LoVo (cell line): ENCODE measurements at places on chromosomes 5 and 9.

DNA sequence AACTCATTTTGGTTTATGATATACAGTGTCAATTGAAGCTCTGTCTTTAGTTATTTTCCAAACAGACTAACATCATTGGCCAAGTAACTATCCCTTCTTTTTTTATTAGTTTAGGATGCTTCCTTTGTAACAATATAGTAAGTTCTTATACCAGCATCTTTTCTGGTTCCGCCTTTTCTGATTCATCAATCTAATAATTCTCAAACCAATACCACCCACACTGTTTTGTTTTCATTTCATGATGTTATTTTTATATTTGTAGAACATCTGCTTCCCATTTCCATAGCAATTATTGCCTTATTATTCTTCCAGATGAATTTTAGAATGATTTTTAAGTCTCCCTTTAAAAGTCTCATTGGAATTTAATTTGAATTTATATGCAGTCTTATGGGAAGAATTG is 218.1 kb downstream of the RFK start:
- DNase-seq = no peak

DNA sequence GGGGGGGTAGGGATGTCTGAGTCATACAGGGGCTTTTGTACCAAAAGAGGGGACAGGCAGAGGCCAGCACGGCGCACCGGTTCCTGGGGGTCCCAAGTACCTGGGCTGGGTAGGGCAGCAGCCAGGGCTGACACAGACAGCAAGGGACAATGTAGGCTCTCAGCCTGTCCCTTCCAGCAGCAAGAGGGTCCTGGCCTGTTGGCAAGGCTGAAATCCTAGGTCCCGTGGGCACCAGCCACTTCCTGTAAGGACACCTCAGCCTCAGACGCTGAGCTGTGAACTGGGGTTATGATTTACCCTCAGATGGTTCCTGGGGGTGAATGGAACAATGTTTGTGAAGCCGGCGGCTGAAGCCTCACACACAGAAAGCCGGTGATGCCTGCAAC is 41.3 kb downstream of the NACC2 start:
- no peak for DNase-seq

DNA sequence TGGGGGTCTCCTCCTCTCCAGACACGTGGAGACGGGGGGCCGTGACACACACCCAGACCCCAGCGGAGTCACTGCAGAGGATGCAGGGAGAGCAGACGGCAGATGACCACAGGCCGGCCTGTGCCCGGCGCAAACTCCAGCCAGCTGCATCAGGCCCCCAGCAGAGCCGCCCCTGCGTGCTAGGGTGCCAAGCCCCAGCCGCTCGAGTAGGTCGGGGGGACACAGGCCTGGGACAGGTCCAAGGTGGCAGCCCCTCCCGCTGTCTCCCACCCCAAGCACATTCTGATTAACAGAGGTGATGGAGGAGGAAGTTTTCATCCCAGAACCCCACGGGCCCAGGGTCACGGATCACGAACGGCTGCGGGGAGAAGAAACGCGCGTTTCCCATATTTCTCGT is 14.4 kb downstream of the NACC2 start:
- DNase-seq = no peak

DNA sequence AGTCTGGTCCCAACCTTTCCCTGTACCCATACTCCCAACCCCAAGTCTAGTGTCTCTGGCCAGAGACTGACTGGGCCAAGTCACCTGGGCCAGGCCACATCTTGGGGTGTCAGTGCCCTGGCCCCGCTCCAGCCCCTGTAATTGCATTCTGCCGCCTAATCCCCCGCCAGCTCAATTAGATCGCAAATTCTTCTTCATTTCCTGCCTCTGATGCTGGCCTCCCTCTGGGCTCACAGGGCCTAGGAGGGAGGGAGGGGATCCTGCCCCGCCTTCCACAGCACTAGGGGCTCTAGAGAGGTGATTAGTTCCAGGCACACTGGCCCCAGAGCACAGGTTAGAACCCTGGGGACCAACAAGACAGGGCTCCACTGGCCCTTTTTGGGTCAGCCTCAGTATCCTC is 5.5 kb downstream of the CXXC5 start:
- DNase-seq = no peak

DNA sequence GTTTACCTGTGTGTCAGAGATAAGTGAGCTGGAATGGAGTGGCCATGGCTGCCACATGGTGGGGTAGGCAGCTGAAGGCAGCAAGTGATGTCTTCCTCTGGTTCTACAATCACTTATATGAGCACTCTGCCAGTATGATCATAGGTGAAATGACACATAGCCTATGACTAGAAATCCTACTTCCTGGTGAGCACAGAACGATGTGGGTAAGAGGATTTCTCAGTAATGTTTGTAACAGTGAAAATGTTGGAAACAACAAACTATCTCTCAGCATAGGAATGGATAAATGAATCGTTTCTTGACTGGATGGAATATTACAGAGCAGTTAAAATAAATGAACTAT is 187.0 kb upstream of the S1PR3 start:
- no peak for DNase-seq

- DNase-seq = no peak
Measured at GRCh38 chr9:92941861-92942260, 5.5 kb upstream of the FGD3 start.

DNA sequence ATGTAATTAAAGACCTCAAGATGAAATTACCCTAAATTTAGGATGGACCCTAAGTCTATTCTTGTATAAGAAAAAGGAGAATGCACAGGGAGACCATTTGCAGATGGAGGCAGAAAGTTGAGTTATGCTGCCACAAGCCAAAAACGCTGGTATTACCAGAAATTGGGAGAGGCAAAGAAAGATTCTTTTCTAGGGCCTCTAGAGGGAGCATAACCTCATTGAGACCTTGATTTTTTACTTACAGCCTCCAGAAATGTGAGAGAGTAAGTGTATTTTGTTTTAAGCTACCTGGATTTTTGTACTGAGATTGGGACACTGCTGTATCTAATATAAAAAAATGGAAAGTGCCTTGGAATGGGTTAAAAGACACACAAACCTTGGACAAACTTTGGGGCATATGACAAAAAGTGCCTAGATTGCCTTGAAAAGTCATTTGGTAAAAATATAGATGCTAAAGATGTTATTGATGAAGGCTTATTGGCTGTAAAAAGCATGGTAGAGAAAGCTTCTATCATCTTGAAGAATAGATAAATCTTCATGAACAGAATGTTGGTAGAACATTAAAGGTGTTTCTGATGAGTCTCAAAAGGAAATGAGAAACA is 174.7 kb upstream of the PRDM9 start:
- no peak for DNase-seq

GRCh38 chr9:70262948-70263347 is 4.2 kb downstream of the SMC5 start:
- DNase-seq = no peak

DNA sequence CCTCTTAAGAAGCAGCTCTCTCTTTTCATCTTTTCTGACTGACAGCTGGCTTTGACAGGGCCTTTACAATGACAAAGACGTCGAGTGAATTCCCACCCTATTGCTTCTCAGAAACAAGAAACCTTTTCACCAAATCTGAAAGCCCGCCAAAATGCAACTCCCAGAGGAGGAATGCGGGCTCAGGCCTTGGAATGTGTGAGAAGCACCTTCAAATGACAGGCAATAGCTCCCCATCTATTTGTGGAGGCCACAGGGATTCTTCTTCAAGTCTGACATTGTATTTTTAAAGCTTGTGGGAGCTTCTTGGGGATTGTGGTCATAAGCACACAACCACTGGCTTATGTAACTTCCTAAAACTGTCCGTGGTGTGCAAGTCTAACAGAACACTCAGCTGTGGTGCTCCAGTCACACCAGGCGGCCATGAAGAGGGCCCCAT is 72.7 kb downstream of the DPYSL3 start:
- DNase-seq = no peak

- no peak for DNase-seq
Measured at GRCh38 chr5:39580702-39581453, 156.1 kb upstream of the DAB2 start.

DNA sequence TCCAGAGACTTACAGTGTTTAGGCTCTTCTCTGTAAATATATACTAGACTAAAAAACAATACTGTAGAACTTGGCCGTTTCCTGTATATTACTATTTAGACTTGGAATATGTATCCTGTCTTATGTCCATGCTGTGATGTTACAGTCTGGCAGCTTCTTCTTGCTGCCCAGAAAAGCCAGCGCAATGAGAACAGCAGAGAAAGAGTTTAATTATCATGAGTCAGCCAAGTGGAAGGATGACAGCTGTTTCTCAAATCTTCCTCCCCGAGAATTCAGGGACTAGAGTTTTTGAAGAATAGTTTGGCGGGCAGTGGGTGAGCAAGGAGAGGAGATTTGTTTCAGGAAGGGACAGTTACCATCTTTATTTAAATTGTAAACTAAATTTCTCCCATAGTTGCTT is 37.5 kb downstream of the NAA35 start:
- no peak for DNase-seq

DNA sequence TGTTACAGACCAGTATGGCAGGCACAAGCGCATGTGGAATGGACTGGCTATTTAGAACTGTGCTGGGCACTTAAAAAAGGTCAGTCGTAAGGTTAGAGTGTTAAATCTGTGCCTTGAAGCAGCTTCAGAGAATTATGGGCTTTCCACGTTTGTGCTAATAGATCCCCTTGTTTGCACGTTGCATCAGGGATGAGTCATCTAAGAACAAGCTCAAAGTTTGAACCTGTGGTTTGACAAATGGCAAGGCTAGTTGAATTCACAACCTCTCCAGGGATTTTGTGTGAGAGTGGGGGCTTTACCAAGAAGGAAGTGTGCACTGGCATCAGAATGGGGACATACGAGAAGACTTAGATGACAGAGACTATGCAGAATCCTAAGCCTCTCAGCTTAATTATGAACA is 249.6 kb downstream of the IRX1 start:
- DNase-seq = peak; percentile 3

DNA sequence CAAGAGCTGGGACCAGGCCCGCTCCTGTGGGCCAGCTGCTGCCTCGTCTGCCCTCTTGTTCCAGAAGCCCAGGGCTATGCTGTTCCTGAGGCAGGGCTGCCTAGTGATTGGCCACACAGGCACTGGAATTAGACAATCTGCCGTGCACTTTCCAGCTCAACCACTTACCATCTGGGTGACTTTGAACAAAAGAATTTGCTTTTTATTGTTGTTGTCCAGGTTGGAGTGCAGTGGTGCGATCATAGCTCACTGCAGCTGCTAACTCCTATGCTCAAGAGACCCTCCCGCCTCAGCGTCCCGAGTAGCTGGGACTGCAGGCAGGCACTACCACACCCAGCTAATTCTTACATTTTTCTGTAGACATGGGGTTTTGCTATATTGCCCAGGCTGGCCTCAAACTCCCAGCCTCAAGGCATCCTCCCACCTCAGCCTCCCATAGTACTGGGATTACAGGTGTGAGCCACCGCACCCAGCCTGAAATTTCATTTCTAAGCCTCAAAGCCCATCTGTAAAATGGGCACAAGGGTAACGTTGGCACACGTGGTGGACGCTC is 1.2 kb upstream of the NEK6 start:
- no peak for DNase-seq

DNA sequence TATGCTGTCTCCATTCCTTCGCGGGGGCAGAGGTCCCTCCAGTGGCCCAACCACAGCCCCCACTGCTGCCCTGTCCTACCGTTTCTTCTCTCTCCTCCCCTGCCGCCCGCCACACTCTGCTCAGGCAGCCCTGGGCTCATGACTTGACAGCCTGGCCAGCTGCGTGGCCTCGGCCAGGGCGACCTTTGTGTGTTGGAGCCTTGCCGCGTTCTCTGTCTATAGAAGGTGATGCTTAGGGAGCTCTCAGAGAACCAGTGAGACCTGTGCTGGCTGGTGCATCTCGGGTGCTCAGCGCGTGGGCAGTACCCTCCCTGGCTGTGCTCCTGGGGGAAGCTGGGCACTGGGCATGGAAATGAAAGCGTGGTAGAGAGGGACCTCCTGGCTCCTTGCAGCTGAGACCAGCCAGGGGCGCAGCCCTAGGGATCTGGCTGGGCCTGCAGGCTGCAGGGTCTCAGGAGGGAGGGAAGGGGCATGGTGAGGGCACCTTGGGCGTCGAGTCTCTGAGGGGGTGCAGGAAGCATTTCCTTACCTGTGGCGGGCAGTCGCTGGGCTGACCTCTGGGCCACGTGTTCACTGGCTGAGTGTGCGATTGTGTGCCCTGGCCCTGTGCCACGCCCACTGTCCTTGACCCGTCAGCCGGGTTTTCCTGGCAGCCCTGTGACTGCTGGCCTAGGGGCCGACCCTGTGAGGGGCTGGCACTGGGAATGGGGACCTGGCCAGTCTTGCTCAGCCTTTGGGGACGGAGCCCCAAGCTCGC is 50.3 kb downstream of the RXRA start:
- DNase-seq = no peak

DNA sequence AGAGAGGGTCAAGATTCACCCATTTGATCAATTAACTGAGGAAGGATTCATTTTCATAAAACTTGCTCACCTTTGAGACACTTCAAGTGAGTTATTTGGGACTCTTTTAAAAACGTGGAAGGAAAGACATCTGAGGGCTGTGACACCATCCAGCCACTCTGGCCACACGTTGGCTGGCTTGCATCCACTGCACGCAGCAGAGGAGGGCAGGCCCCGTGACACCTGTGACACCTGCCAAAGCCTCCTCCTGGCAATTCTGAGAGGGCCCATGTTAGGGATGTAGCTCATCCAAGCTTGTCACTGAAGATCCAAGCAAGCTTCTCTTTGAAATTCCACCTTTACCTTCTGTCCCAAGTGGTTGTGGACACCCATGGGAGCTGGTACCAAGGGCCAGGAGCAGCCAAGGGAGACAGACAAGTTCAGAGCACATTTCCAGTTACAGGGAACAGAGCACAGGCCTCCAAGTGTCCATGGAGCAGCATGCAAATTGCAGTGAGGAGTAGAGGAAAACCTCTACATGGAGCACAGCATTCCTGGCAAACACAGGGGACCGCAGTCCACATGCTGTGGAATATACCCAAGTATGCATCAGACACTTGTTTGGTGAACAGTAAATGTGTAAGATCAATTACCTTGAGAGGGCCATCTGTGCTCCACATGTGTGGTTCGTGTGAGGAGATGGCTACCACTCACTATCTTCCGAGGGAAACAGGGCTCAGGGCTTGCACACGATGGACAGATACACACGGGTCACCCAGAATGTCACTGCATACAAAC is 4.8 kb downstream of the PRSS3 start:
- no peak for DNase-seq

DNA sequence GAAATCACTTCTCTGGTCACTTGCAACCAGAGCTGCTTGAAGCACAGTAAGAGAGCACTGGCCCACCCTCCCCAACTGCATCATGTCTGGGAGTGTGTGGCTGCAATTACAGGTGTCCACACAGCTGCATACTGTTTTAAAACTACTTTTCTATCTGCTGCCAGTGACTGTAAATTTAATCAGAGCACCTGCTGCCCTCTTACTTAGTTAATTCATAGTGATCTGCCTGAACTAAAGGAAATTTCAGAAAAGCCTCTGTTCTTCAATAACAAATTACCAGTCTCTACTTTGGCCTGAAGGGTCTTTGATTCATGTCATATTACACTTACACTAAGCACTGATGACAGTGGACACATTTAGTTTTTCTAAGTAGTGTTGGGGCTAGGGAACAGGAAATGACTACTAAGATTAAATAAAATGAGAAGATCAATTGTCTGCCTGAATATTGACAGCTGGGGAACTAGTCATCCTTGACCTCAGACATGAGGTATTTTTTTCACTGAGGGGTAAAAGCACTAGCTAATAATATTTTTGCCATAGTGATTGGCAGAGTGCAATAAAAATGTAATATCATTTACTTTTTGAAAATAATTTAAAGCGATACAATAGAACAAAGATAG is 788.9 kb upstream of the GRAMD2B start:
- DNase-seq = no peak

GRCh38 chr5:96973532-96974401 is 37.9 kb downstream of the LNPEP start:
- DNase-seq = no peak

- no peak for DNase-seq
Measured at GRCh38 chr5:82586661-82587310, 308.6 kb upstream of the RPS23 start.
